ENCODE measurements at places on chromosomes 2 and 18. TPM values are rescaled to one million over a fixed set of nuclear protein-coding genes. Genes with fewer than 3 reads are reported as not detected.

Gene UGT1A4
- total RNA-seq, result not detected

Gene SRD5A2
- total RNA-seq, result not detected

DNA sequence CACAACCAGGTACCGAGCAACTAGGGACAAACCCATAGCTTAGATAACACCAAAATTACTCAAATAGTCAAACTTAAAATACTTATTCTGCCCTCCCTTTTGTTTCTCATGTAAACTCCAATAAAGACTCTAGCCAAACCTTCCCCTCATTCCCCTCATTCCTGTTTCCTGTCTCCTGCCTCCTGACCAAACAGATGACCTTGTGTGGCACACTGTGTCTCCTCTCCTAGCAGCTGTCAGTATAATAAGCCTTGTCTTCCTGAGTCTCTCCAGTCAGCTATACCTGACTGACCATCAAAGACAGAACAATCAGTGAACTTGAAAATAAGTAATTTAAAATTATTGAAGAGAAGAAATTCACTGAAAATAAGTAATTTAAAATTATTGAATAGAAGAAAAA, 14.3 kb downstream of the SULT1C4 start:
- H3K4me1 ChIP-seq, result peaks cover 13% of the 10 kb centered on the region
- H3K27ac ChIP-seq, result no peak overlapping the region
- H3K4me3 ChIP-seq, result no peak overlapping the region

DNA sequence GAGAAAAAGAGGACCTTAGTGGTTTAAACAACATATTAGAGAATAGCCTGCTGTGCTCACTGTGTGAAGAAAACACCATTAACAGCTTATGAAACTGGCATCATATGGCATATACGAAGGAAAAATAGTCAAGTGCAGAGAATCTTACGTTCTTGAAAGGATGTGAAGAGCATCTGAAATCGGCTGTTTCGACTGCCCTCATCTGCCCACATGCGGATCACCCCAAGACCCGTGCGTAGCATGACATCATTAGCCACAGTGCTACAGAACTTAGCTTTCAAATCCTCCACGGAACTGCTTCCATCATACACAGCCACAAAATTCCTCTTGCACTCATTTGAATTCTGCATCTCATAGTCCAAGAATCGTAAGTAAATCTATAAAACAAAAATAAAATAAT, 84.3 kb downstream of the NETO1 start:
- DNase-seq, result no peak
- no peaks in the 10 kb centered on the region for H3K36me3 ChIP-seq
- H3K4me3 ChIP-seq, result no peak overlapping the region
- H3K27me3 ChIP-seq, result peaks cover 2% of the 10 kb centered on the region
- no peak overlapping the region for H3K27ac ChIP-seq

GRCh38 chr18:30852980-30853379, 189.6 kb downstream of the DSC3 start:
- DNase-seq, result no peak
- no peak overlapping the region for H3K4me3 ChIP-seq
- H3K27me3 ChIP-seq, result peaks cover 11% of the 10 kb centered on the region
- H3K4me1 ChIP-seq, result no peaks in the 10 kb centered on the region
- no peak overlapping the region for H3K27ac ChIP-seq

DNA sequence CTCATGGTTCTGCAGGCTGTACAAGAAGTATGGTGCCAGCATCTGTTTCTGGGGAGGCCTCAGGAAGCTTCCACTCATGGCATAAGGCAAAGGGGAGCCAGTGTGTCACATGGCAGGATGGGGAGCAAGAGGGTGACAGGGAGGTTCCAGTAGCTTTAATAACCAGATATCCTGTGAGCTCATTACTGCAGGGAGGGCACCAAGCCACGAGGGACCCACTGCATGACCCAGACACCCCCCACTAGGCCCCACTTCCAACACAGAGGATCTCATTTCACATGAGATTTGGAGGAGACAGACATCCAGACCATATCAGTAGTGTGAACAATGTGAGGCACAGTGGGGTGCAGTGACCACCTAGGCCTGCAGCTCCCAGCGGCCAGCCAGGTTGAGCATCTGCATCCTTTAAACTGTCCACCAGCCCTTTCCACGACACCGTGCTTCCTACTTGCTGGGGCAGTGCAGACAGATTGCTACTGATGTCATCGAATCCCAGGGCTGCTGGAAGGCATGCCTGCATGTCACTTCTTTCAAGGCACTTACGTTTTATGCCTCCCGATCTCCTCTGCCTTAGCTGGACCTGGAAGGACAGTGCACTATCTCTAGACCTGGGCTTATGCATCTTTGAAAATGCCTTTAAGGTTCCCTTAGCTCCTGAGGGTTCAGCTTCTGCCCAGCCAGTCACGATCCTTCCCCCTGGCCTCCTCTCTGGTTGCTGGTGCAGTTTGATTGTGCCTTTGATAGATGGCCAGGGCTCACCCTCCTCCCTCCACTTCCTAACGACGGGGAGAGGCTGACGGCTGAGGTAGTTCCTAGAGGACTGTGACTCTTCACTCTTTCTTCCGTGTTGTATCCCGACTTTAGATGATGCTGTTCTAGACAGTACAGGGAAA, 174.3 kb downstream of the FAM210A start:
- H3K27me3 ChIP-seq, result peaks cover 39% of the 10 kb centered on the region
- H3K27ac ChIP-seq, result no peak overlapping the region
- no peaks in the 10 kb centered on the region for H3K4me1 ChIP-seq
- DNase-seq, result peak; percentile 80

DNA sequence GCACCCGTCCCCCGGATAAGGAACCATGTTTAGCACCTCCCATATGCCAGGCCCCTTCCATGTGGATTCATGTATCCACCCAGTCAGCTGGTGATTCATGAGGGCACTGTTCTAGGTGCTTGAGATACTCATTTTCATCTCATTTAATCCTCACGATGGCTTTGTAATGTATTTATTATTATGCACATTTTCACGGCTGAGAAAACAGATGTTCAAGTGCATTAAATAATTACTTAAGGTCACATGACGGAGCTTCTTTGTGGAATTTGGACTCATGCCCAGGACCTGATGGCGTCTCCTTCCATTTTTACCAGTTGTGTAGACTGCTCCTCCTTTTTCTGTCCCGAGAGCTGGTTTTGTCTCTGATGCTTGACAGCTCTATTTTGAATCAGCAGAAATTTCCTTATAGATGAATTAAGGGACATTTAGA, 72.2 kb upstream of the RBM44 start:
- peaks cover 7% of the 10 kb centered on the region for H3K36me3 ChIP-seq
- H3K27ac ChIP-seq, result peak overlapping the region; percentile 93
- H3K4me1 ChIP-seq, result peaks cover 75% of the 10 kb centered on the region
- H3K27me3 ChIP-seq, result no peaks in the 10 kb centered on the region
- peak overlapping the region; percentile 33 for H3K4me3 ChIP-seq

GRCh38 chr2:240672076-240672700, 10.5 kb downstream of the AQP12B start:
- no peak overlapping the region for H3K4me3 ChIP-seq
- peaks cover 39% of the 10 kb centered on the region for H3K27me3 ChIP-seq
- no peaks in the 10 kb centered on the region for H3K36me3 ChIP-seq
- no peak overlapping the region for H3K27ac ChIP-seq

GRCh38 chr2:98899041-98899702, 36.9 kb downstream of the CRACDL start:
- H3K4me1 ChIP-seq, result peaks cover 2% of the 10 kb centered on the region
- DNase-seq, result peak; percentile 75
- H3K36me3 ChIP-seq, result no peaks in the 10 kb centered on the region
- no peak overlapping the region for H3K27ac ChIP-seq

DNA sequence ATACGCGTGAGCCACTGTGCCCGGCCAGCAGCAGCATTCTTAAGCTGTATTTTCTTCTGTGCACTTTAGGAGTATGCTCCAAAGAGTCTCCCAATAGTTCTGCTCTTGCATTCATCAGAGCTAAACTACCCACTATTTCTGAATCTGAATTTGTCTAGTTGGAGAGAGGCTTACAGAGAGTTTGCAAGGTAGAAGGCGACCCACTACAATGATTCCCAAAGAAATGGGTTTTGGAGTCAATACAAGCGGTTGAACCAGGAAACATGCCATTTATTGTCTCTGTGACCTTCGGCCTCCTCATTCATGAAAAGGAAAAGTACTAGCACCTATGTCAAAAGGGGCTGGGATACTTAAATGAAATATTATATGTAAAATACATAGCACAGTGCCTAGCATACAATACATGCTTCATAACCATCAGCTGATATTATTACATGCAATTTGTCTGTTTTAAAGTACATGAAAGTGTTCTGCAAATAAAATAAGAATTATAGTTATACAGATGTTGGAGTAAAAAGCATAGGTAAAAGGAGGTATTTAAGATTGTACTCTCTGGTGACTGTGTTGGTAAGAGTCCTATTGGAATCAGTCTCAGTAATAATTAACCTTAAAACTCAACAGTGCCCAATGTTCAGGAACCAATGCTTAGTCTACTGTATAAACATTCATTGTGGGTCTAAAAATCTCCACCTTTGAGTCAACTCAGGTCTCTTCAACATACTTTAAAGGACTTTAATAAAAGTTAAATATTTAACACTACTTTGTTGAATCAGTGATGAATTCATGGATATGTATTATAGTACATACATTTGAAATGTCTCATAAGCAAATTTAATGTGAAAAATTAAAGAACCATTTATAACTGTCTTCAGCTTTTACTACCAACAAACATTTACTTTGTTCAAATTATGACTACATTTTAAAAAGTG, 89.8 kb upstream of the GRB14 start:
- H3K4me3 ChIP-seq, result no peak overlapping the region
- no peaks in the 10 kb centered on the region for H3K36me3 ChIP-seq
- H3K4me1 ChIP-seq, result peaks cover 19% of the 10 kb centered on the region
- H3K27me3 ChIP-seq, result no peaks in the 10 kb centered on the region
- no peak overlapping the region for H3K27ac ChIP-seq
- no peak for DNase-seq

DNA sequence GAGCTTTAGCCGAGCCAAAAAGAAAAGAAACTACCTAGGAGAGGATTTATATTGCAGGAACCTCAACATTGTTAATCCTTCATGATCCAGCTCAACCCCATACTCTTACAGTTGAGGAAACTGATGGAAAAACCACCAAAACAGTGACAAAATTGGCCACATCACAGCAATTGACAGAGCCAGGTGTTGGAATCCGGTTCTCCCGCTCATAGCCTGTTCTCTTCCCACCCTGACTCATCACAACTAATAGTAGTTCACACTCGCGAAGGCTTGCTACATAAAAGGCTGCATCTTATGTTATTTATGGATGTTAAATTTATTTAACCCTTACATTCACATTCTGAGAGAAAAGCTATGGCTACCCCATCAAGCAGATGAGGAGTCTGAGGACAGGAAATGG, 33.7 kb downstream of the SLC9A4 start:
- no peaks in the 10 kb centered on the region for H3K4me1 ChIP-seq
- no peaks in the 10 kb centered on the region for H3K36me3 ChIP-seq
- no peak for DNase-seq
- no peak overlapping the region for H3K27ac ChIP-seq
- no peak overlapping the region for H3K4me3 ChIP-seq

- no peak overlapping the region for H3K4me3 ChIP-seq
- H3K4me1 ChIP-seq, result no peaks in the 10 kb centered on the region
- H3K36me3 ChIP-seq, result no peaks in the 10 kb centered on the region
- no peak for DNase-seq
- no peak overlapping the region for H3K27ac ChIP-seq
- H3K27me3 ChIP-seq, result no peaks in the 10 kb centered on the region
Measured at GRCh38 chr2:129087133-129087813, 768.6 kb upstream of the HS6ST1 start.
